ENCODE measurements at places on chromosomes 1 and 21. TPM values are rescaled to one million over a fixed set of nuclear protein-coding genes. Genes with fewer than 3 reads are reported as not detected.

BMP8A gene
- not detected for total RNA-seq

FNBP1L gene
- total RNA-seq: 0.12 TPM

IL12RB2 gene
- 54.0 TPM for total RNA-seq

PLA2G2F gene
- total RNA-seq: not detected

IFI44 gene
- total RNA-seq: 155 TPM

PSMG1 gene
- total RNA-seq: 62.9 TPM

All from activated CD8-positive, alpha-beta memory T cell treated with anti-CD3 and anti-CD28 coated beads, Interleukin-2, amount 10 ng/mL, durations not matched to agents 7 days and 5 days (primary cell).